PC-9 (cell line): ENCODE measurements at places on chromosomes 16 and 17. TPM values are rescaled to one million over a fixed set of nuclear protein-coding genes. Genes with fewer than 3 reads are reported as not detected.

Gene RTN4RL1
- 0.13 and 0.35 TPM in 2 replicates for total RNA-seq

Gene TEKT1
- total RNA-seq = 0.50 and 0.61 TPM in 2 replicates

Gene TIMM22
- total RNA-seq = 11.5 and 11.6 TPM in 2 replicates

Gene CNP
- total RNA-seq = 60.6 and 64.7 TPM in 2 replicates

Gene SNAI3
- total RNA-seq = 1.3 and 2.0 TPM in 2 replicates

Gene EFNB3
- 1.5 and 1.6 TPM in 2 replicates for total RNA-seq

Gene PAM16
- 95.9 and 110 TPM in 2 replicates for total RNA-seq

Gene RHBDF1
- 51.4 and 62.9 TPM in 2 replicates for total RNA-seq

Gene PTGES3L
- total RNA-seq = 0.70 and 1.3 TPM in 2 replicates

Gene SGCA
- total RNA-seq = not detected in 2 replicates

Gene KCNG4
- total RNA-seq = not detected in 2 replicates

Gene FKBP10
- 143 and 164 TPM in 2 replicates for total RNA-seq

Gene TUBG1
- 79.1 and 85.6 TPM in 2 replicates for total RNA-seq

Gene TRIM65
- total RNA-seq = 21.1 and 27.1 TPM in 2 replicates

Gene TXNL4B
- total RNA-seq = 11.9 and 12.2 TPM in 2 replicates

Gene CMTM1
- total RNA-seq = 6.1 and 9.4 TPM in 2 replicates

Gene CHAD
- not detected in 2 replicates for total RNA-seq

Gene PRSS36
- total RNA-seq = 4.1 and 6.8 TPM in 2 replicates

Gene SCGB1C2
- not detected in 2 replicates for total RNA-seq

Gene CXCL16
- 52.4 and 60.2 TPM in 2 replicates for total RNA-seq

Gene CCDC40
- total RNA-seq = 11.0 and 14.2 TPM in 2 replicates

Gene CLDN6
- 0.26 and 0.38 TPM in 2 replicates for total RNA-seq

Gene HAS3
- total RNA-seq = 2.5 and 2.7 TPM in 2 replicates

Gene POLDIP2
- 84.5 and 98.2 TPM in 2 replicates for total RNA-seq

Gene KCNJ16
- total RNA-seq = not detected in 2 replicates

Gene DNAH2
- total RNA-seq = 10.6 and 11.6 TPM in 2 replicates

Gene CTRB1
- not detected in 2 replicates for total RNA-seq

Gene ACSM2A
- not detected in 2 replicates for total RNA-seq

Gene SLFN12L
- not detected in 2 replicates for total RNA-seq

Gene MAPT
- 0.85 and 1.0 TPM in 2 replicates for total RNA-seq

Gene BTBD17
- total RNA-seq = not detected in 2 replicates

Gene LDHD
- 1.1 and 1.3 TPM in 2 replicates for total RNA-seq

Gene TMEM235
- total RNA-seq = not detected in 2 replicates

Gene SBK1
- total RNA-seq = 18.4 and 22.1 TPM in 2 replicates

Gene EVI2A
- not detected in 2 replicates for total RNA-seq

Gene KRT28
- total RNA-seq = not detected in 2 replicates

Gene KRTAP3-1
- total RNA-seq = not detected in 2 replicates

Gene CDRT15
- total RNA-seq = not detected in 2 replicates

Gene OR2C1
- not detected in 2 replicates for total RNA-seq

Gene OTOP3
- total RNA-seq = not detected in 2 replicates

Gene PER1
- total RNA-seq = 60.2 and 78.7 TPM in 2 replicates

Gene KRTAP4-1
- total RNA-seq = not detected in 2 replicates

Gene CPPED1
- total RNA-seq = 52.8 and 66.9 TPM in 2 replicates

Gene CMTM3
- total RNA-seq = 32.0 and 33.1 TPM in 2 replicates

Gene ADAD2
- total RNA-seq = not detected in 2 replicates

Gene VAT1L
- total RNA-seq = not detected in 2 replicates

Gene HIRIP3
- total RNA-seq = 27.0 and 27.3 TPM in 2 replicates

Gene CRISPLD2
- 18.6 and 19.9 TPM in 2 replicates for total RNA-seq

Gene CYLD
- 12.6 and 19.0 TPM in 2 replicates for total RNA-seq

Gene GLG1
- total RNA-seq = 117 TPM in 2 replicates

Gene ENPP7
- total RNA-seq = not detected in 2 replicates

Gene GNGT2
- total RNA-seq = 7.4 and 9.4 TPM in 2 replicates

Gene DCAKD
- 57.9 and 68.8 TPM in 2 replicates for total RNA-seq

Gene ABAT
- total RNA-seq = 8.6 and 12.9 TPM in 2 replicates
